Cardiac fibroblast (primary cell): ENCODE measurements at places on chromosomes 4 and X.

DNA sequence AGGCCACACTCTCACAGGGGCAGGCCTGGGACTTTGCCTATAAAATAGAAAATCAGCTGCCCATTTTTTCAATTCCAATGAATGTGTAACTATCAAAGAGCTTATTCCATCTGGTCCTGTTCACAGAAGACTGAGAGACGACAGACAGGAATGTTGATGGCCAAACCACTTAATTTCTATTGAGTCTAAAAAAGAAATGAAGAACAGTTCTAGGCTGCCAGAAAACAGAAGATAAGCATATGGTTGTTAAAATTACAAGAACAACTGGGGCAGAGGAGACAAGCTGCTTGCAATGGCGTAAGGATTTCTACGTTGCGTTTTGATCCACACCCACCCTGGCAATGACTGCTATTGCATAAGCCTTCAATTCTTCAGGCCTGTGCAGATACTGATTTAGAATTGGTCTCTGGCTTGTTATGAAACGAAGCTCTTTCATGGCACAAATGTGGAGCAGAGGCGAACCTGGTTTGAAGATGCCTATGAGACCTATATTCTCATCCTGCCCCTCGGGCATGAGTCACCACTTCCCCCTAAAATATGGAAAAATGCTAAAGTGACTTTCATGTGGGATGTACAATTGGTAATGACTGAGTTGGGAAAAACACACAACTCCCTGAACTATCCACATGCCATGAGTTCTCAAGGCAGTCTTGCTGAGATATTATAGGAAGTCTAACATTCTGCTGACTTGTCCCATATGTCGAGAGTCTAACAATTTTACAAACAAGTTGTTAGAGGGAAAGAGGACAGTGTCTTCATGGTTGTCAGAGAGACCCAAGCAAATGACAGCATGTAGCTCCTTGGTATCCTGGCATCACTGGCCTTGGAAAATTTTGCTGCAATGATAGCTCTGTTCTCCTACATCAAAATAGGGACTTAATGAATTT lies 37.9 kb upstream of the SORBS2 start:
- DNase-seq: peak; percentile 39

DNA sequence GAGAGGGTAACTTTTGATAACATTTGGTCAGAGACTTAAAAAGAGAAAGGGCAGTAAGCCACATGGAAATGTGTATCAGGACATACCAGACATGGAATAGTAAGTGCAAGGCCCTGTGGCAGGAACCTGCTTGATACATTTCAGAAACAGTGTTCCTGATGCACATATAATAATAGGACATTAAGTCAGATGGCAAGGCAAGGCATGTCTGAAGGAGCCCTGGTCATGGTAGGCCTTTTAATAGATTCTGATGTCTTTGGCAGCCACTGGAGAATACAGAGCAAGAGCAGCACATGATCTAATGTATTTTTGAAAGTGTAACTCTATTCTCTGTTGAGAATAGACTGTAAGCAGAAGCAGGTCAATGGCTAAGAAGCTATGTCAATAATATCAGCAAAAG lies 279.7 kb downstream of the CAMK2D start:
- DNase-seq: no peak

DNA sequence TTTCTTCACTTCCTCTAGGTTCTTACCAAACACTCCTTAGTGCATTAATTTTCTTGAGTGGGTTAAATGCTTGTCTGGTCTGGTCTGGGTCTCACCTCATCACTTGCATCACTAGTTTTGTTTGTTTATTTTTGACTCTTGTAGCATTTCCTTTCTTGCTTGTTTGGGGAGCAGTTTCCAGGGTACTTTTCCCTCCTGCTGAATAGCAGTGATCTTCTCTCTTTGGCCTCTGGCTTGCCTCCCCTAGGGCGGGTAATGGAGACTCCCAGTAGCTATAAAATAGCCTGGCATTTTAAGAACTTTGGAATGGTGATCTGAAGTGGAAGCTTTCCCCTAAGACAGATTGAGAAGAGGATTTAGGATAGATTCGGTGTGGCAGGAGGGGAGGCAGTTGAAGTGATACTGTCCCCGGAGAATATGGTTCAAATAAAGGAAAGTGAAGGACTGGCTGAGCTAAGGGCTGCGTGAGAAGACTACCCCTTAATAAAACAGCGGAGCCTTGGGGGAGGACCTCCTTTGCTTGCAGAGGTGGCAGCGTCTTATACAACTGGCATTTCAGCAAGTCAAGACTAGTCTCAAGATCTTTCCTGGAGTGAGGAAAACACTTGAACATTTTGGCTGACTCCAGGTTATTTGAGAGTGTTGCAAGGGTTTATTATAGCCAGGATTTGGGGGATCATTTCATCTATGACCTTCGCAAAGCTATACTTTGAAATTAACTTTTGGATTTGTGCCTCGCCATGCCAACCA lies 190.6 kb downstream of the FRAS1 start:
- DNase-seq: no peak

DNA sequence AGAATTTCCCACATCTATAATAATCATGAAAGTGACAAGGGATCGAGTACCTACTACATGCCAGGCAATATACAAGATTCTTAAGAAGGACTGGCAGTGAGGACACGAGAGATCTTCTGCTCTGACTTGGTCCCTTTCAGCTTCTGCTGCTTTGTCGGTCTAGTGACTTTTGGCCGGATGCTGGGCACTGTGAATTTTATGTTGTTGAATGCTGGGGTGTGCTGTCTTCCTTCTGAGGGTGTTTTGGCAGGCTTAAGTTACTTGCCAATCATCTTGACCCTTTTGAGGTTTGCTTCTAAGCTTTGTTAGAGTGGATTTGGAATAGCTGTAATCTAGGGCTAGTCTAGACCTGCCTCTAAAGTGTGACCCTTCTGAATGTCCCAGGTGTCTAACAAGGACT lies 23.5 kb downstream of the NAT8L start:
- no peak for DNase-seq

- no peak for DNase-seq
Observed at GRCh38 chr4:139746431-139747171, 81.0 kb downstream of the MGST2 start.

DNA sequence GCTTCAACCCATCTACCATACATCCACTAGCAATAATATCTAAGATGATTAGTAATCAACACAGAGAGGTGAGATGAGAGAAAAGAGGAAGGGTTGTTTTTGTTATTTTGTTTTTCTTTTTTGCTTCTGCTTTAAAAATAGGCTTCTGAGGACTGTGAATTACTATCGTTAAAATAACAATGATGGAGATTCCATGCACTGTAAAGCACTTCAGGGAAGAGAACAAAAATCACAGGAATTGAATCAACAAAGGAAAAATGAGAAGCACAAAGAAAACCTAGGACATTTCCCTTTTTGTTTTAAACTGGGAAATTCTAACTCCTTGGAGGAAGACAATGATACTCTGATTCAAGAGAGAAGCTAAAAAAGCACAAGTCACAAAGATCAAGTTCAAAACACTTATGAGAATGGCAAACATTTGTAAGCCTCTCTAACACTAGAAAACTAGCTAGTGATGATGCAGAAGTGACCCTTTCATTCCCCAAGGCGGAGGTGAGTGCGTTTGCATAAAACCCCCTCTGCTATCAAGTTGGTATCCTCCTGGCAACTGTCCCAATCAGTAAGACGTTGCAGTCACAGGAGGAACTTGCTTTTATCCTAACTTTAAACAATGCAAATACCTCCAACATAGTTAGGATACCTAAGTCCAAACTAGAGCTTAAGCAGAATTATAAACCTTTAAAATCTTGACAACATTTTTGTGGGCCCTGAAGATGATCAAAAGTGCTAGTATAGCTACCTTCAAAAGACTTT lies 308.5 kb downstream of the CAMK2D start:
- peak; percentile 94 for DNase-seq

- DNase-seq: peak; percentile 89
Observed at GRCh38 chr4:147590249-147590920, 26.8 kb upstream of the TMEM184C start.

- DNase-seq: no peak
Observed at GRCh38 chrX:57286507-57287251, at the start of gene FAAH2. FAAH2 (plus strand) TSS chrX:57286706; CDS start chrX:57286826, 120 bp downstream.

GRCh38 chrX:48521353-48522243 lies at the start of gene EBP:
EBP (plus strand) TSS chrX:48521808; CDS start chrX:48523772, 1,964 bp downstream.
- peak; percentile 81 for DNase-seq

DNA sequence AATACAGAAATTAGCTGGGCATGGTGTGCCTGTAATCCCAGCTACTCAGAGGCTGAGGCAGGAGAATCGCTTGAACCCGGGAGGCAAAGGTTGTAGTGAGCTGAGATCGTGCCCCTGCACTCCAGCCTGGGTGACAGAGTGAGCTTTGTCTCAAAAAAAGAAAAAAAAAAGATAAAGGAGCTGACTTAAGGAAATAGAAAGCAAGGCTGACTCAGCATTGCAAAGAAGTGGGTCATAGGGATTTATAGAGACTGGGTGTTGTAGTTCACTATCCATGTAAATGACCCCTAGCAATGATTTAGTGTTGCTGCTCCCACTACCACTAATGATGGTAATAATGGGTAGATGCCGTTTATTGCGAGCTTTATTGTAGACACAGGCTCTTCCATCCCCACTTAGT lies 47.6 kb downstream of the ADD1 start:
- peak; percentile 71 for DNase-seq

DNA sequence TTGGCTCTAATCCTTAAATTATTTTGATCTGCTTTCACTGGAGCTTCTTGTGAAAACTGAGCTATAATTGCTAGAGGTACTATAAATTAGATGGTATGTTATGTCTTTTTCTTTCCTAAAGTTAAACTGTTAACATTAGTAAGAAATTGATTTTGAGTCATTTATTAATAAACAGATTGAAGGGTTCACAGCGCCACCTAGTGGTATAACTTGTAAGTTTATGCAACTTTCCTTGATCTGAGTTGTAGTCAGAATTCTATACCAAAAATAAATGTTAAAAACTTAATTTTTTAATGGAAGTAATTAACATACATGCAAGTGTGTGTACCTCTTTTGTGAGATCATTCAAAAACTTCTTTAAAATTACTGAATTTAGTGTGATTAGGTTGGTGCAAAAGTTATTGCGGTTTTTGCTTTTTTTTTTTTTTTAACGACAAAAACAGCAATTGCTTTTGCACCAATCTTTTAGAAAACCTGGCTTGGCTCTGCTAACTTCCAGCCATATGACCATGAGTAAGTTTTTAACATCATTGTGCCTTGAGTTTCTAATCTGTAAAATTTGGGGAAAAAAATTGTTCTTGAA lies 151.5 kb downstream of the CENPC start:
- peak; percentile 58 for DNase-seq

- no peak for DNase-seq
Observed at GRCh38 chrX:51878056-51878455, 15.4 kb upstream of the MAGED1 start.

DNA sequence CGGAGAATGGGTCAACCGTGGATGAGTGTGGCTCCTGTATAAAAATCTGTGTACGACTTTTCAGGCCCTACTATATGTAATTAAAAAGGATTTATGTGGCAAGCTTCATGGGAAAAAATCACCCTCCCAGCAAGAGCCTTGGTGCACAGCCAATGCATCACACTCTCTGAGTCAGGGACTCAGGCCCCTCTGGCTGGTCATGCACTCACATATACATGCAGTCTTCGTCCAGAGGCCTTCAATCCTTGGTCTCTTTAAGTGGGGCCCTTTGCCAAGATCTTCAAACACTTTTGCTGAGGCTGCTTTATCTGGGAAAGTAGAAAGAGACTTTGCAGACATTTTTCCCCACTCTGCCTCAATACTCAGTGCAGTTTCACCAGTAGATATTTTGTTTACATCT lies 311.4 kb upstream of the FSTL5 start:
- no peak for DNase-seq

DNA sequence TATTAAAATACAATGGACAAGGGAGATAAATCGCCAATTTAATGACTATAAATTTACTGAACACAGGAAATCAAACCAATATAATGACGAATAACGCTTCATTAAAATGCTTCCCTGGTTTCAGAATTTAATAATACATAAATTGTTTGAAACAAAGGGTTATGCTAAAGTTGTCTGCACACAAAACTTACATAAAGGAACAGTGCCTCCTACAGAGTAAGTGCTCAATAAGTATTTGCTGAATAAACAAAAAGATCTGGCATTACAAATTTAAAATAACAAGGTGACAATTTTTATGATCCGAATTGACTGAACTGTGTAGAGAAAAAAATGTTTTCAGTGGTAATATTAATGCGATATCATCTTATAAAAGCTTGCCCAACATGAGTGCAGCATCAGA lies 69.6 kb downstream of the NOCT start:
- DNase-seq: peak; percentile 42

- DNase-seq: peak; percentile 20
Observed at GRCh38 chrX:41661366-41662095, 27.2 kb upstream of the GPR34 start.

- DNase-seq: no peak
Observed at GRCh38 chr4:98101988-98102387, 41.3 kb downstream of the STPG2 start.

GRCh38 chr4:6907658-6908191 lies 1.9 kb upstream of the TBC1D14 start:
- DNase-seq: peak; percentile 42

GRCh38 chrX:10022580-10023245 lies 55.6 kb downstream of the CLDN34 start:
- peak; percentile 87 for DNase-seq

- DNase-seq: no peak
Observed at GRCh38 chr4:189525304-189525703, 415.4 kb upstream of the FRG1 start.

- DNase-seq: no peak
Observed at GRCh38 chrX:115399306-115399705, 109.8 kb downstream of the LUZP4 start.

GRCh38 chrX:5998456-5998855 lies 230.2 kb downstream of the NLGN4X start:
- DNase-seq: no peak

GRCh38 chrX:12978205-12979025 lies 3.5 kb downstream of the TMSB4X start:
- DNase-seq: peak; percentile 91

- DNase-seq: no peak
Observed at GRCh38 chr4:6195602-6196319, 4.6 kb downstream of the JAKMIP1 start.

DNA sequence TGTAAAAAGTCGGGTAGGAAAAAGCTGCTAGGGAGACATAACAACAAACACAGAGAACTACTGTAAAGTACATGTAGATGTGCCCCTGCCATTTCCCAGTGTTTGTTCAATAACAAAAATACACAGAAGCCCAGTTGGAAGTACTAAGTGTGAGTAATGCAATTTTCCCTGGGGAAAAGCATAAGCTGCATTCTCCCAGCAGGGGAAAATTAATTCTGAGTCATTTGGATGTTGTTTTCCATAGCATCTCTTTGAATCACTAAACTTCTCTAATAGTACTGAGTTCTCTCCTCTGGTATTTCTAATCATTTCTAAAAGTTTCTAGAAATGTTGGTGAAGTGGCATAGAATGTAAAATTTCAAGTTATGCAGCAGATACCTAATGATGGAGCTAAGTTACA lies 1114.9 kb downstream of the C4orf33 start:
- DNase-seq: peak; percentile 92

DNA sequence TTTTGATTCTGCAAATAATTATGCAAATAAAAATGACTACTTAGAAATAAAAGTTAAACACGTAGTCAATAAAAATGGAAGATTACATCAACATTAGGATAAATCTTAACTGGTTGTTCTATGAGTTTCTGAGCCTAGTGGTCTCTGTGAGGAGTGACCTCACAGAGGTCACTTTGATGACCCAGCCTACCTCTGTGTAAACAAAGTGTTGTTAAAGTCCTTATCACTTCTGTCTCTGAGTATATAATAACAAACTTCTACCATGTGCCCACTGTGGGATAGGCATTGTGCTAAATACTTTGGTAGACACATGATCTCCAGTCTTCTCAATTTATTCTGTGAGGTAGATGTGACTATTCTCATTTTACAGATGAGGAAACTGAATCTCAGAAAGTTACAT lies 85.4 kb downstream of the PDE5A start:
- no peak for DNase-seq

- DNase-seq: peak; percentile 13
Observed at GRCh38 chr4:95304898-95305297, 243.9 kb downstream of the UNC5C start.
